ENCODE measurements at places on chromosomes 13 and 19.
A peak's percentile ranks its signal among the peaks of the same experiment; 100 is the strongest.

- no peak for DNase-seq
Measured at GRCh38 chr13:23789576-23790346, 99.4 kb downstream of the MIPEP start.

DNA sequence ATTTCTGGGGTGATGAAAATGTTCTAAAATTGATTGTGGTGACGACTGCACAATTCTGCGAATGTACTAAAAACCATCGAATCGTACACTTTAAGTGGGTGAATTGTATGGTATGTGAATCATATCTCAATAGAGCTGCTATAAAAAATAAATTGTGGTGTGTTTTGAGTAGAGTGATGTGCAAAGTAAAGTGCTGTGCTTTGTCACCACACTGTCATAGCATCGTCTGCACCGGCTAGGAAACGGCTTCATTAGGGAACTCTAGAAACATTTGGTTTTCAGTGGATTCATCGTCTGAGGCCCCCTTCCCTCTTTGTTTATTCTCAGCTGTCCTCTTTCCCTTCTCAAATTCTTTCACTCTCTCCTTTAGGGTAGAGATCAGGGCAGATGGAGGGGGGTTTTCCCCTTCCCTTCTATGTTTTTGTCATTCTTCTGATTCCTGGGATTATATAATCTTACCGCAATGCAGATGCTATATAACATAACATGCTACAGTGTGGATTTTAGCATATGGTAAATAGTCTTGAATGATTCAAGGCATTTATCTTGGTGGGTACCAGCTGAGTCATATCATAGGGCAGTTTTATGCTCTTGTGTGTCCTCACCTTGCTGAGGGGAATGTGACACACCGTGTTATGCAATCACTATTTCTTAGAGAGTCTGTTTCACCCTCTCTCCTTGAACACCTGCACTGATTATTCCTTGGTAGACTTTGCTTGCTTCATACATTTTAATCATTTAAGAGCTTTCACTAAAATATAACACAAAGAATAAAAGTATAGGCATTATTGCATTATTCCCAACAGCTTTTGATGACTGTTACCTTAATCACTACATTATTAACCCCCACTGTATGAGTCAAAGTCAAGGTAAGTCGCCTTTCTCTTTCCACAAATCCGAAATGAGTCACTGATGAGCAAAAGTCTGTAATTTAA lies 239.4 kb downstream of the DCLK1 start:
- DNase-seq, result no peak

GRCh38 chr13:39311619-39312018 lies 273.4 kb downstream of the NHLRC3 start:
- no peak for DNase-seq

DNA sequence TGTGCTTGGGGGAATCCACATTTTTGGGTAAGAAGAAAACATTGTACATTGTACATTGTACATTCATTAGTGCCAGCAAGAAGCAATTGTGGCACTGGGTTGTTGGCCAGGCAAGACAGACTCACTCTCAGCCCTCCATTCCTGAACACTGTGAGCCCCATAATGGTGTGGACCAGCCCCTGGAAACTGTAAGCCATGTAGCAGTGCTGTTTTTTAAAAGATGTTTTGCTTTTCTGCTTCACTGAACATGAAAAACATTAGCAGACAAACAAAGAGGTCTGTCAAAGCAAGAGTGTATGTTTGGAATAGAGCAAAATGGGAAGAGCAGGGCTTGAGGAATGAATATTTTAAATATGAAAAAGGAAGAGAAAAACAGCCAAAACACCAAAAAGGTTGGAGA lies 39.1 kb upstream of the IL17D start:
- DNase-seq, result no peak

- DNase-seq, result no peak
Measured at GRCh38 chr13:67549331-67549730, 319.2 kb upstream of the PCDH9 start.

DNA sequence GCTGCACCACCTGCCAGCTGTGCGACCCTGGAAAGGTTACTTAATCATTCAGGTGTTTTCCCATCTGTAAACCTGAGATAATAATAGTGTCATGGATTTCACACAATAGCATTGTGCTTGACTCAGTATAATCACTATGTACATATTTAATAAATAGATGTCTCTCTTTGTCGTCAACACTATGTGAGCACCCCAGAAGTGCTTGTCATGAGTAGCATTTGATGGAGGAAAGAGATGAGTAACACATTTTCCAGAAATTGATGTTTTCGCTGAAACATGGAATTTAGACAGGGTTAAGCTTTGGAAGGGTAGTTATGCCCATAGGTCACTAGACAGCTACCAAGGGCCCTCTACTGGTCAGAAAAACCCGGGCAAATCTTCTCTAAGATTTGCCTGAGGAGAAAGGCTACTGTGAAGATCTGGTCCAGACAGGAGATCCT lies 9.5 kb upstream of the MBNL2 start:
- no peak for DNase-seq

DNA sequence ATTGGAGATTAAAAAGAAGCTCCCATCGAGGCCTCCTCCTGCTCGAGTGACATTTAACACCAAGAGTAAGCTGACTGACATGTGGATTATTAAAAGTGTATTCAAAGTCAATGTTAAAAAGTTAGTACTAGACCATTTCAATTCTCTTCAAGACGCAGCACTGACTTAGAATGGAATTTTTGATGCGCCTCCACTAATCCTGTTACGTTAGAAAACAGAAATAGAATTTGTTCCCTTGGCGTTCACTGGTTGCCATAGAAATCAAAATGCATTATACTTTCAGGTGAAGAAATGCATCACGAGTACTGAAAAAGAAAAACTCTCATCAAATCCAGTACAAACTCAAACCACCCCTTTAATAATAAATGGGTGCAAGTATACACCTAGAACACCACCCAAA lies 42.2 kb downstream of the BRD4 start:
- no peak for DNase-seq

DNA sequence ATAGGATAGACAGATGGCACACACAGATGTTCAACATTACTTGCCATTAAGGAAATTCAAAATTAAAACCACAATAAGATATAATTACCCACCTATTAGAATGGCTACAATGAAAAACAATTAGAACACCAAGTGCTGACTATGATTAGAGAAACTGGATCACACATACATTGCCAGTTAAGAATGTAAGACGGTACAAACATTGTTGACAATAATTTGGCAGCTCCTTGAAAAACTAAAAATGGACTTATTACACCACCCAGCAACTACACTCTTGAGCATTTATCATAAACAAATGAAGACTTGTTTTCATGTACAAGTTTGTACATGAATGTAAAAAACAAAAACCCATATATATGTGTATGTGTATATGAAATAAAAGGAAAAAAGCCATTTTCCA lies 13.7 kb downstream of the ZNF461 start:
- no peak for DNase-seq

DNA sequence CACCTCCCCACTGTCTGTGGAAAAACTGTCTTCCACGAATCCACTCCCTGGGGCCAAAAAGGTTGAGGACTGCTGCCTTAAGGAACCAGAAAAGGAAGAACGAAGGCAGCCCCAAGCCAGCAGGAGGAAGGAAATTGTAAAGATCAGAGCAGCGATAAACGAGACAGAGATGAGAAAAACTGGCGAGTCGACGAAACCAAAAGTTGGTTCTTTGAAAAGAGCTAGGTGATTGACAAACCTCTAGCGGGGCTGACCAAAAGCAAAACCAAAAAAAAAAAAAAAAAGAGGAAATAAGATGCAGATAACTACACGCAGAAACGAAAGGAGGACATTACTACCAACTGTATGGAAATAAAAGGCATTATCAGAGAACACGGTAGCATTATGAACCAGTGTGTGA lies 76.9 kb downstream of the GADD45B start:
- DNase-seq, result peak; percentile 23

- no peak for DNase-seq
Measured at GRCh38 chr19:48879025-48879637, 6.9 kb downstream of the PPP1R15A start.

- DNase-seq, result no peak
Measured at GRCh38 chr19:45630463-45630862, 8.7 kb downstream of the EML2 start.

- no peak for DNase-seq
Measured at GRCh38 chr19:16261584-16262368, 62.9 kb upstream of the KLF2 start.

DNA sequence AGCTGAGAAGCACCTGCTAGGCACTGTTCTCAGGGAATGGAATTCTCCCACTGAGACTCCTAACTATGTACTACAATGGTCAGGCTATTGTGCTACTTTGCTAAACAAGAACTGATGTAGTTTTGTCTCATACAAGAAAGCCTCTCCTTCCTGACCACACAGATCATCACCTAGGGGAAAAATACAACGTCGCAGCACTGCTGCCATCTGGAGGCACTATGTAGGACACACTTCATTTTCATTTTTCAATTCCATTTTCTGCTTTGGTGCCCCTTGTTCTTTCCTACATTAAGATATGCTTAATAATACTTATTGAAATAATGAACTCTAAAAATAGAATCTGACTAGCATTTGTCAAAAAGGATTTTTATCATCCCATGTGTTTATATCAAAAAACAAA lies 21.1 kb downstream of the PROSER1 start:
- DNase-seq, result no peak

- DNase-seq, result no peak
Measured at GRCh38 chr13:22447132-22447886, 733.5 kb upstream of the SGCG start.

GRCh38 chr19:2327773-2328400 lies 499 bp downstream of the LSM7 start:
- peak; percentile 46 for DNase-seq

GRCh38 chr19:49462492-49462891 lies 9.5 kb downstream of the ALDH16A1 start:
- DNase-seq, result no peak

DNA sequence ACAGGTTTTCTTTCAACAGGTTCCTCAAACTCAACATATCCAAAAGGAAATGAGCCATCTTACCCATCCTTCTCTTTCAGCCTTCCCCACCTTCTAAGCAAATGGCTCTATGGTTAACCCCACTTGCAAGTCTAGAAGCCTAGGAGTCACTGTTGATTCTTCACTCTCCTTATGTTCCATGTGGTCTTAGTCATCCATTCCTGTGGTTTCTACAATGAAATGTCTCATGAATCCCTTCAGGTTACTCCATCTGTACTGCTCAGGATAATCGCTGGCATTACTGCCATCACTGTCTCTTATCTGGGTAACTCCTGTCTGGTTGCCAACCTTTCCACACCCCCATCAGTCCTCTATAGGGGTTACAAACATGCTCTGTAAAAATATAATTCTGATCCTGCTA lies 381.3 kb downstream of the ENOX1 start:
- DNase-seq, result no peak

- no peak for DNase-seq
Measured at GRCh38 chr13:100510208-100510957, 78.2 kb downstream of the GGACT start.

- no peak for DNase-seq
Measured at GRCh38 chr13:59458908-59459579, 704.7 kb downstream of the DIAPH3 start.

DNA sequence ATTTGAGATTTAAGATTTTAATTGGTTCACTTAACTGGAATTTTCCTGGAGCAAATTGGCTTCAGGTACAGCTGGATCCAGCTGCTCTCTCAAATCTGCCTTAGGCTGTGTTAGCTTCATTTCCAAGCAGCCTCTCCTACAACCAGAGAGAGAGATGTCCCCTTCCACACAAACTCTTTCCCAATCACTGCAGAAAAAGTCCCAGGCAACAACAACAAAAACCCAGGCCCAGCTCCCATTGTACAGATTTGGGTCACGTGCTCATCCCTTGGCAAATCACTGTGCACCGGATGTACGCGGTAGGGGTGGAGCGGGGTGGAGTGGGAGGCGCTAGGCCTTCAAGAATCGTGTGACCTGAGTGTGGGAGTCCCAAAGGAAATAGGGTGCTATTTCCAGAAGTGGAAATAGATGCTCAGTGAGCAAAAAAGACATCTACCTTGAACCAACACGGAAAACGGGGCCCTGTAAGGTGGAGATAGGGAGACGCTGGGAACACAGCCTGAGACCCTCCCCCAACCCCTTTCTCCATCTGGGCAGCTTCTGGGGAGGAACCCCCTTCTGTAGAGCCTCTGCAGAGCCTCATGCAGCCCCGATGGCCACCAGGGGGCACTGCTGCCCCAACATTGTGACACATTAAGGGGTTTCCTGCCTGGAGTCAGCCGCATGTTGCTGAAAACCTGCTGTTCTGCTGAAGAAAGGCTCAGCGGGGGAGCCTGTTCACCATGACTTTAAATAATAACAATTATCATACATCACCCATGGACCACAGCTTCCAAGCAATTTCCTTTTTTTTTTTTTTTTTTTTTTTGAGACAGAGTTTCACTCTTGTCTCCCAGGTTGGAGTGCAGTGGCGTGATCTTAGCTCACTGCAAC lies 25.4 kb downstream of the HPN start:
- DNase-seq, result peak; percentile 87

GRCh38 chr13:51697181-51697580 lies 106.8 kb downstream of the DHRS12 start:
- no peak for DNase-seq

DNA sequence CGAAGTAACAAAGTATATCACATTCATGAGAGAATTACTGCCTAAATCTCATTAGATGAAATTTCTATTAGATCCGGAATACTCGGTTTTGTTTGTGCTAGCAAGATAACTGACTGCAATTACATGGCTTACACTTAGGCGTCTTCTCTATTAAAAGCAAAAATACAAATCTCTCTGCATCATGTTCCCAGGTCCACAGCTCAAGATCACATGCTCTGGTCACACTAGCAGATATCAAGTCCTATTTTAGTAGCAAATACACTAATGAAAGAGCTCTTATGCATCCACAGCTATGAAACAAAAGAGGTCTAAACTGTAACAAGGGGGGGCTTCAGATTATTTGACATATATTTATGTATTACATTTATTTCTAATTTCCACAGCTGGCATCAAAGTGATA lies 53.5 kb downstream of the EFNB2 start:
- DNase-seq, result no peak

DNA sequence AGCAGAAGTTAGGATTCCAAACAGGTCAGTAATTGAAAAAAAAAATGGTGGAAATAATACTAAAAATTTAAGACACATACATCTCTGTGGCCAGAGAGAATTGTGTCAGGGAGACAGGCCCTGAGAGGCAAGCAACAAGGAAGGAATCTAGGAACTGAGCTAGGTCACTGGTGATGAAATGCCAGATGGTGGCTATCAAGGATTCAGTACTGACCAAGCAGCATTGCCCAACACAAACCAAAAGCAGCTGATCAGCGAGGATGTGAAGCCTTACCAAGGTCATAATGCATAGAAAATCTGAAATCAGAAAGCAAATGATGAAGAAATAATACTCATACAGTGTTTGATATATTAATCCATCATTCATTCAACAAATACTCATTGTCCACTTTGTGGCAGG lies 905.0 kb downstream of the GPC5 start:
- no peak for DNase-seq

DNA sequence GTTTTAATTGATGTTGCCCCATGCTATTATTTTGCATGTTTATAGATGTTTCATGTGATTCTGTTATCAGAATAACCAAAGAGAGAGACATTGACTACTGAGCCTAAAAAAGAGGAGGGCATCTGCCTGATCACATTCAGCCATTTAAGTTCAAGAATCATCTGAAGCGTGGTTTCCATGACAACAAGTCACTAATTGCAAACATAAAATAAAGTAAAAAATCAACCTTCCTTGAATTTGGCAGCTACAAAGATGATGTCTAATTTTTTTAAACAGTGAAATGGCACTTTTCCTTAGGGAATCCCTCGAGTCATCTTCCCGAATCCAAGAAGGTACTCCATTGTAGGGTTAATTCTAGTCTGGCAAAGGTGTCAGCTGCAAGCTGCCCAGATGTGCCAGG lies 884.2 kb downstream of the DIAPH3 start:
- DNase-seq, result no peak

All from activated T-cell treated with anti-CD3 and anti-CD28 coated beads for 48 hours (primary cell).